ENCODE measurements at places on chromosomes 4 and X.
A peak's percentile ranks its signal among the peaks of the same experiment; 100 is the strongest.

DNA sequence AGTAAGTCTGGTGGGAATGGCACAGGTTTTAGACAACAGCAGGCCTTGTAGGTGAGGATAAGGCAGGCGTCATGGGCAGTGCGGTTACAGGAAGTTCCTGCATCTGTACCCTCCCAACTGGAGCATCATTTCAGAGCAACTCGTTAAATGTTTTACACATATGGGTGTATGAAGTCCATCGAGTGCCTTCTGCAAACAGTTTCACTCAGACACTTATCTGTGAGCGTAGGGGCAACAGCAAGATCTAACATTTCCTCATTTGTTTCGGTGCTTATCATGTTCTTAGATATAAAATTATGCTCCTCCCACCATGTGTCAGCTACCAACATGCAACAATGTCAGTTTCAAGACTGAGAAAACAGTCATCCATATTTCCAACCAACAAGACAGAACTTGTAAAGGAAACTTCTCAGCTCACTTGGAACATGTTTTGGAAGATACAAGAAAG, 69.9 kb downstream of the ELOVL6 start:
- DNase-seq: no peak

GRCh38 chrX:104253567-104254441, 929 bp downstream of the ESX1 start:
- DNase-seq: no peak

- DNase-seq: no peak
Measured at GRCh38 chrX:16772460-16772859, 13.8 kb upstream of the TXLNG start.

- DNase-seq: no peak
Measured at GRCh38 chrX:150436195-150436594, 73.1 kb downstream of the MAMLD1 start.

DNA sequence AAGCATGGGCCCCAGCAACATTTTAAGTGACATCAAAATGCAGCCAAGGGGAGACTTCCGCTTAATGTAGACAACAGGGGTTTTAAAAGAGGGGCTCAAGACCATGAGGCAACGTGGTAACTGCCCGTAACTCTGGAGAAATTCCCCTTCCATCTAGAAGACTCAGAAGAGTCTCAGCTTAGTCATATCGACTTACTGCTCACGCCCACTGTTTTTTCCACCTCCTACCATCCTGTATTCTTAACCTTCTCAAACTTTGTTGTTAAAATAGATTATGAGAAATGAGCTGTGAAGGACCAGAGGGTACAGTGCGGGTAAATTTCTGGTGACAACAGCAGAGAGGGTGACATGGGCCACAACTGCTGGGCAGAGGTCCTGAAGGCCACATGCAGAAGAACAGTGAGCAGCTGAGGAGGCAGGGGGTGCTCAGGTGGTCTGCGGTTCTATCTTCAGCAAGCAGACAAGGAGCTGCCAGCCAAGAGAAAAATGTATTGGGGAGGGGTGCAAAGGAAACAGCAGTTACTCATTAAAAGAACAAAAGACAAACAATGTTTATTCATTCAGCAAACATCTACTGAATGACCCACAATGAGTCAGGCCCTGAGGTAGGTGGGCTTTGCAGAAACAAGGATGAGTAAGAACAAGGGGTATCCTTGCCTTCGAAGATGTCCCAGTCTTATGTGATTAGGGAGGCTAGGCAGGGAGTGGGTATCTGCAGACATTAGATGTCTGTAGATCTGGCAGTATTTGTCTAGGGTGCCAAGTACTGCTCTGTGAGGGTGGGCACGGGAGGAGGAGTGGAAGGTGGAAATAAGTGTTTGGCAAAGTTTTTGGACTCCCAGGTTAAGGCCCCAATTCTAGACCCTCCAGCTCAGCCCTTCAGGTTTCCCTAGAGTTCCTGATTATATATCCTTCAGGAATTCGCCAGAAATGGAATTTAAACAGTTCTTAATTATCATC, 175.3 kb downstream of the TSPAN5 start:
- peak; percentile 22 for DNase-seq

DNA sequence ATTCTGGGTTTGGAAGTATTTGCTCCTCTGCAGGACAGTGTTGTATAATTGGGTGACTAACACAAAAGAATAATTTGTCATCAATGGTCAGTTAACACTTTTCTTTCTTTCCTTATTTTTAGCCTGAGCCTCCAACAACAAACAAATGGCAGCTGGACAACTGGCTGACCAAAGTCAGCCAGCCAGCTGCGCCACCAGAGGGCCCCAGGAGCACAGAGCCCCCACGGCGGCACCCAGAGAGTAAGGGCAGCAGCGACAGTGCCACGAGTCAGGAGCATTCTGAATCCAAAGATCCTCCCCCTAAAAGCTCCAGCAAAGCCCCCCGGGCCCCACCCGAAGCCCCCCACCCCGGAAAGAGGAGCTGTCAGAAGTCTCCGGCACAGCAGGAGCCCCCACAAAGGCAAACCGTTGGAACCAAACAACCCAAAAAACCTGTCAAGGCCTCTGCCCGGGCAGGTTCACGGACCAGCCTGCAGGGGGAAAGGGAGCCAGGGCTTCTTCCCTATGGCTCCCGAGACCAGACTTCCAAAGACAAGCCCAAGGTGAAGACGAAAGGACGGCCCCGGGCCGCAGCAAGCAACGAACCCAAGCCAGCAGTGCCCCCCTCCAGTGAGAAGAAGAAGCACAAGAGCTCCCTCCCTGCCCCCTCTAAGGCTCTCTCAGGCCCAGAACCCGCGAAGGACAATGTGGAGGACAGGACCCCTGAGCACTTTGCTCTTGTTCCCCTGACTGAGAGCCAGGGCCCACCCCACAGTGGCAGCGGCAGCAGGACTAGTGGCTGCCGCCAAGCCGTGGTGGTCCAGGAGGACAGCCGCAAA, 106.0 kb downstream of the KLHL8 start:
- DNase-seq: no peak

GRCh38 chr4:70120323-70120722, 33.7 kb upstream of the PRR27 start:
- no peak for DNase-seq

DNA sequence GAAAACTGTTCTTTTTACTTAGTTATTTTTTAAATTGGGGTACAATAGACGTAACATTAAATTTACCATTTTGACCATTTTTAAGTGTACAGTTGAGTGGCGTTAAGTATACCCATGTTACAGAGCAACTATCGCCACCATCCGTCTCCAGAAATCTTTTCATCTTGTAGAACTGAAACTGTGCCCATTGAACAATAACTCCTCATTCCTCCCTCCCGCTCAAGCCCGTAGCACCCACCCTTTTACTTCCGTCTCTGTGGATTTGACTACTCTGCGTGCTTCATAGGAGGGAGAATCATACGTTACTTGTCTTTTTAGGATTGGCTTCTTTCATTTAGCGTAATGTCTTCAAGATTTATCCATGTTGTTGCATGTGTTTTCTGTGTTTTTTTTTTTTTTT, 55.3 kb downstream of the TMEM131L start:
- DNase-seq: no peak

- no peak for DNase-seq
Measured at GRCh38 chr4:60805500-60806313, 394.4 kb upstream of the ADGRL3 start.

DNA sequence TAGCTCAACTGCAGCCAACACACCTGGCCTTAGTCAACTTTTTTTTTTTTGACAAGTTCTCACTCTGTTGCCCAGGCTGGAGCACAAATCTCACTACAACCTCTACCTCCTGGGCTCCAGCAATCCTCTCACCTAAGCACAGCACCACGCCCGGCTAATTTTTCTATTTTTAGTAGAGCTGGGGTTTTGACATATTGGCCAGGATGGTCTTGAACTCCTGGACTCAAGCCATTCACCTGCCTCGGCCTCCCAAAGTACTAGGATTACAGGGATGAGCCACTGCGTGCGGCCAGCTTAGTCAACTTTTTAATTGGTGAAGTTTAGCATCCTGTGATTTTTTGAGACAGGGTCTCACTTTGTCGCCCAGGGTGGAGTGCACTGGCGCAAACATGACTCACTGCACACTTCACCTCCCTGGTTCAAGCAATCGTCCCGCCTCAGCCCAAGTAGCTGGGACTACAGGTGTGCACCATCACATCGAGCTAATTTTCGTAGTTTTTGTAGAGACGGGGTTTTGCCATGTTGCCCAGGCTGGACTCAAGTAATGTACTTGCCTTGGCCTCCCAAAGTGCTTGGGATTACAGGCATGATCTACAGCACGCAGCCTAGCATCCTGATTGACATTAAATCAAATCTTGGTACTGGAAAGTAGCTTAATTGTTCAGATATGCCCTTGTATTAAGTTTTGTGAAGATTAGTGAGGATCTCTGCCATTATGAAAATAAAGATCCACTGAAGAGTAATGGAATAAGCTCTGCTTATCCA, 8.3 kb downstream of the HNRNPDL start:
- no peak for DNase-seq

GRCh38 chr4:127829014-127829413, 46.9 kb downstream of the HSPA4L start:
- no peak for DNase-seq

DNA sequence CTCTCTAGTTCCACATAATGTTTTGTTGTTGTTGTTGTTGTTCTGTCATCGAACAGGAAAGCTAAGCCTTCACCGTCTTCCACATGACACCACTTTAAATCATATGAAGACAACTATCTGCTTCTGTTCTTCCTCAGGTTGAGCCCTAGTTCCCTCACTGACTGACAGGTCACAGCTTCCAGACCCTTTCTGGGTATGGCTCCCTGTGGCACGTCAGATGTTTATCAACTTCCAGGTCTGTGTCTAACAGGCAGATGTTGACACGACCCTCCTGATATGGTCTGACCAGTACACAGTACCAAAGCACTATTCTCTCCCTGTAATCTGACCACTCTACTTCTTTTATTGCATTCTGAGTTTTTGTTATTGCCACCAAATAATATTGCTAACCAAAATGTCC, 51.4 kb downstream of the PRDM5 start:
- DNase-seq: no peak

GRCh38 chr4:168710353-168710946, 213.6 kb downstream of the PALLD start:
- no peak for DNase-seq

DNA sequence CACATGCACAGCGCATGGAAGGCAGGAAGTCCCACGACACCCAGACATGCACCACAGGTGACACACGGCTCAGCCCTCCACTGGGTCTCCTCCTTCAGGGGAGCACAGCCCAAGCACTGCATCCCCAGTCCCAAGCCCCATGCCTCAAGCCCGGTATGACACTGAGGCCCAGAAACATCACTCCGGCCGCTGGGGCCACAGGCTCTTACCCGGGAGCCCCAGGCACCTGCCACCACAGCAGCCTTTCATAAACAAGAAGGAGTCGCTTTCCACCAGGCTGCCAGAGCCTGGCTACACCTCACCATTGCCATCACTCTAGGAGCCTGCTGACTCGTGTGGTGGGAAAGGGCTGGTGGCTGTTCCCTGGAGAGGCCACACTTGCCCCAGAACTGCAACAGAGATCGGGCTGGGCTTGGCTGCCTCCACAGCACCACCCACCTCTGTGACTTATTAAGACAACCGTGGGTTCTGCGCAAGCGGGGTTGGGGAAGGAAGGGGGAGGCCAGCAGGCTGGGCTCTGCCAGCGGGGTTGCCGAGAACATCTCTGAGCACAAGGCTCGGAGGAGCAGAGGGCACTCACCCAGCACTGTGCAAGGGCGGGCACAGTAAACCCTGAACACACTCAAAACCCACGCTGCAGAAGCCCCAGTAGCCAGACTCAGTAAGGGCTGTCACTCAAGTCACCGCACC, 4.5 kb downstream of the HAUS7 start:
- DNase-seq: no peak

DNA sequence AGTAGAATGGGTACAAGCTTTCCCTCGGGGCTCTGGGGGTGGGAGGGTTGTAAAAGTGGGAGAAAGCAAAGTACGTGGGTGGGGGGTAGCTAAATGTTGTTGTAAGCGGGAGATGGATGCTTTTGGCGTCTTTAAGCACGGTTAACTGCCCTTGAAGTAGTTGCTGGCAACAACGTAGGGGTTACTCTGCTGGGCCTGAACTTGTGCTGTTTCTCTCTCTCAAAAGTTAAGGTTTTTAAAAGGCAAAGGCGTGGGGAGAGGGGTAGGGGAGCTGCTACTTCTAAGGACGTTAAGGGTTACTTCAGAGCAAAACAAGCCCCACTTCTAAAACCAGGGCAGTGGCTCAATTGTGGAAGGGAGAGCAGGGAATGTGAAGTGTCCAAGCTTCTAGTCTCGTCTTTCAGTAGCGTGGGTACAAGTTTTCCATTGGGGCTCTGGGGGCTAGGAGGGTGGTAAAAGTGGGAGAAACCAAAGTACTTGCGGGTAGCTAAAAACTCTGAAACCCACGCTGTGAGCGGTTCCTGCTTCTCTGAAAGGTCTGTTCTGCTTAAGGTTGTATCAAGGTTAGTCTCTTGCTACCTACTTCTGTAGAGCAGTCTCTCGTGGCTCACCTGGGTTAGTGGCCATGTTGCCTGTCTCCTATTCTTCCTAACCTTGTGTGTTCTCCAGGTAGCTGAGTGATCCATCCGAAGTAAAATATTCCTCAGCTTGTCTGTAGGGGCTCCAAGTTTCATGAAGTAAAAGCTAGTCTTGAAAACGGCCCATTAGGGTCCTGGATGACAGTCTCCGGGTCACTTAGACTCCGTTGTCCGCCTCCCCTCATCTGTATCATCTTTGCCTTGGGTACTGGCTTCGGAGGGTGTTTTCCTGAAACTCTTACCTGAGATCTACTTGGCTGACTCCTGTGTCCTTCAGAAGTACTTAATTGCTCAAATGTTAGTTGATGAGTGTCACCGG, 1.7 kb upstream of the WDR1 start:
- no peak for DNase-seq

GRCh38 chrX:112644713-112645112, 35.0 kb downstream of the LHFPL1 start:
- no peak for DNase-seq

DNA sequence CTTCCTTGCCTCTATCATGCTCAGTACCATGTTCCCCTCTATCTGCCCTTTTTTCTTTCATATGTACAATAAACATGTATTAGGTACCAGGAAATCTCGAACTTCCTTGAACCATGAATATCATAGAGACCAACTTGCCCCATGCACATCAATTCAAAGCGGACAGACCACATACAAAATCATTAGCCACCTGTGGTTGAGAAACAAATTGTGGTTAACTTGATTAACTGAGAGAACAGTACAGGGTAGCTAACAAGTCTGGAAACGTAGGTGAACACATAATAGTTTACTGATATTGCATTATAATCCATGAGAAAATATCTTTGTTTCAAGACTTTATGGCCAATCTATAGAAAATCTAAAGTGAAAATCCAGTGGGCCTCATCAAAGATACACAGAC, 8.2 kb downstream of the CASP3 start:
- no peak for DNase-seq

DNA sequence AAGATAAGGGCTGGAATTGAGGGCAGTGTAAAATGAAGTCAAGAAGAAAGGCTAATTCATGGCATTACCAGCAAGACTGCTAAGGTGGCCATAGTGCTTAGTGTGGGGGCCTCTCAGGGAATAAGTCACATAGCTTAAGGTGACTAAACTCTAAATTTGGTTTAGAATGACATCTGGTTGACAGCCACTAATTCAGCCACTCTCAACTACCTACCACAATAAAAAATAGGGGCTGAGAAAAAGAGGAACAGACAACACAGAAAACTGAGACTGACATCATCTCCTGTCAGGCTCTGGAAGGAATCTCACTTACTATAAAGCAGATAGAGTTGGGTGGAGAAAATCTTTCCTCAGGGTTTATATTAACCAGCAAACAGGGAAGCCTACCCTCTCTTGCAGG, 96.9 kb downstream of the CHRDL1 start:
- no peak for DNase-seq

GRCh38 chr4:153735906-153736461, 23.8 kb downstream of the RNF175 start:
- DNase-seq: no peak

All from activated CD4-positive, alpha-beta T cell treated with anti-CD3 and anti-CD28 coated beads for 24 hours (primary cell).